Renal cortical epithelial cell (primary cell): ENCODE measurements at places on chromosomes 5 and 9. TPM values are rescaled to one million over a fixed set of nuclear protein-coding genes. Genes with fewer than 3 reads are reported as not detected.

DNA sequence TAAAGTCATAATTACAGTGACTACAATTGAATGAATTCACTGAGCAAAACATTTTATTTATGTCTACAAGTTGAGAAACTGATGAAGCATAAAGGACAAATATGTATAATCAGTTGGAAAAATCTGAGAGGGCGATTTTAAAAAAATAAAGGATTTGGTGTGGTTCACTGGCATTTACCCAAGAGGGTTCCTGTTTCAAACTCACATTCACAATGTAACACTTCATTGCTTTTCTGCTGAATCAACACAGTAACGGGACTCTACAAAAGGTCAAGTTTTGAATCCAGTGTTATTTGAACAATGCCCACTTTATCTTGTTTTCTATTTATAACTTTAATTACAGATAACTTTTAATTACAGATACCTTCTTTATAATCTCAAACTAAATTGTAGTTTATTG lies 138.6 kb downstream of the NUDT12 start:
- peak; percentile 87 for DNase-seq

- peak; percentile 75 for DNase-seq
These were observed 161.1 kb downstream of the MAST4 start for GRCh38 chr5:66757219-66757833.

DNA sequence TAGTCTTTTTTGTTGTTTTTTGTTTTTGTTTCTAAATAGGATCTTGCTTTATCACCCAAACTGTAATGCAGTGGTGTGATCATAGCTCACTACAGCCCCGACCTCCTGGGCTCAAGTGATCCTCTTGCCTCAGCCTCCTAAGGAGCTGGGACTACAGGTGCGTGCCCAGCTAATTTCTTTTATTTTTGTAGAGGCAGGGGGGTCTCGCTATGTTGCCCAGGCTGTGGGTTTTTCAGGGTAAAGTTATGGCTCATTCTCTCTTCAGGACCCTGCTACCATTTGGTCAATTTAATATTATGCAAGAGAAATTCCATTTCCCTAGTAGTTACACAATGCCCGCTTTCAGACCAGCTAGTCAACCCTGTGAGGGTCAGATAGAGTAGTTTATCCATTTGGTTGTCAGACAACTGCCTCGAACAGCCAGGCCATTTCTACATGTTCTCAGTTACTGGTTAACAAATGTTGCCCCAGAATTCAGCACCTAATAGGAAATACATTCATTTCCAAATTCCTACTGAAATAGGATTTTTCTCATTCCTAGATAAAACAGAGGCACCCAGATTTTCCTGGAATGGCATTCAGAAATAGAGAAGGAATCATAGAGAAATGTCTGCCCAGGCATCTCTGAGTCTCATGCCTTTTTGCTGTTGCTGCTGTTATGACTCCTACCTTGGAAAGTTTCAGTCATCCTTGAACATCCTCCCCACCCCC lies 6.4 kb upstream of the GLIS3 start:
- peak; percentile 89 for DNase-seq

GRCh38 chr5:127804886-127805426 lies 101.8 kb downstream of the CCDC192 start:
- DNase-seq, result no peak

GRCh38 chr9:133457233-133457632 lies 2.5 kb upstream of the CACFD1 start:
- DNase-seq, result no peak

- DNase-seq, result no peak
These were observed 220.2 kb upstream of the CLINT1 start for GRCh38 chr5:158079097-158079496.

GRCh38 chr9:5186416-5187169 lies 1.2 kb upstream of the INSL6 start:
- DNase-seq, result peak; percentile 66

ATP10B gene
- under 0.01 and 0.10 TPM in 2 replicates for total RNA-seq

ADAMTSL1 gene
- total RNA-seq, result 1.5 and 2.3 TPM in 2 replicates
